Cerebellar nuclear complex (tissue), 1 donor: ENCODE measurements at places on chromosomes 5 and 9.

DNA sequence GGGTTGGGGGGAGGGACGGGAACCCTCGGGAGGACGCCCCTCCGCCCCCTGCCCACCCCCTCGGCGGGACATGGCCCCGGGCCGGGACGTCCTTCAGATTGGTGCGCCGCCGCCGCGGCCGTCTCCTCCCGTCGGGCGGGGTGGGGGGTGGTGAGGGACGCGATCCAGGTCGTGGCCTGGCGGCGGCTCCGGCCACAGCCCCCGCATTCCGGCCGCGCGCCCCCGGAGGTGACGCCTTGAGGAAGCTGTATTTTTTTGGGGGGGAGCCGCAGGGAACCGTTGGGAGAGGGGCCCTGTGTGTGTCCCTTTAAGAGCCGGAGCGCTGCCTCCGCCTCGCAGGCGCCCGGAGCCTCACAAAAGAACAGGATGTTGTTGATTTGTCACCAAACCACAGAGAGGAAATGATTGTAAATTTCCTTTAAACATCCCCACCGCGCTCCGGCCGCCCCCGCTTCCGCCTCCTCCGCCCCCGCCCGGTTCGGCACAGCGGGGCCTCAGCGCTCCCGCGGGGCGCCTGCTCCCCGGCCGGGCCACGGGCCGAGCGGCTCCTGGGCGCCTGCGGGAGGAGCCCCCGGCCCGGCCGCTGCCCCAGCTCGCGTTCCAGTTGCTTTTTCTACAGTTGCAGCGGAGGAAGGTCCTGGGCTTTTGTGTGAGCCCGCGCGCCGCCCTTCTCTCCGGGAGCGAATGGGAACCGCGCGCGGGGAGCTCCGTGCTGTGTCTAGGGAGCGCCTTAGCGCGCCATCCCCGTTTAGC, 32.1 kb upstream of the SPRY4 start:
- DNase-seq: peak; percentile 2

DNA sequence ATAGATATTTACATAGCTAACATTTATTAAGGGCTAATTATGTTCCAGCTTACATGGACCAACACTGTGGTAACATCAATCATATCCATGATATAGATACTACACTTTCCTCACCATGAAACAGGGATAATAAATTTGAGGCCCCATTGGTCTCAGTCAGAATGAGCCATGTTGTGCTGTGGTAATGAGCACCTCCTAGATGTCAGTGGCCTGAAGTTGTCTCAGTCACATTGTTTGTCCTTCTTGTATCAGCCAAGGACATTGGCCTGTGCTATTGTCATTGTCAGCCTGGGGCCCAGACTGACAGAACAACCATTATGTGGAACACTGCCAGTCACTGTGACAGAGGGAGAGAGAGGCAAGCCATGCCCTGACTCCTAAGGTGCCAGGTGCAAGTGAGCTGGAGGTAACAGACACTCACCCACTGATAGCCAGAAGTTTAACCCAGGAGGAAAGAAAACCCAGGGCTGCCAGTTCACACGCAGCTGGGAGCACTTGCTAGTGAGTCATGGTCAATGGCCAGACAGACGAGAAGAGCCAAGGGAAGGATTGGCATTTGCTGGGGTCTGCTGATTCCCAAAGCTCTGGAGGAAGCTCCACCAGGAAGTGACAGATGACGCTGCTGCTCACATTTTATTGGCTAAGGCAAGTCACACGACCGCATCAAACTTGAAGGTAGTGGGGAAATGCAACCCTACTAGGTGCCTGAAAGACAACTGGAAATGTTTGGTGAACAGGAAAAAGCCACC, 224.2 kb downstream of the MELK start:
- no peak for DNase-seq

DNA sequence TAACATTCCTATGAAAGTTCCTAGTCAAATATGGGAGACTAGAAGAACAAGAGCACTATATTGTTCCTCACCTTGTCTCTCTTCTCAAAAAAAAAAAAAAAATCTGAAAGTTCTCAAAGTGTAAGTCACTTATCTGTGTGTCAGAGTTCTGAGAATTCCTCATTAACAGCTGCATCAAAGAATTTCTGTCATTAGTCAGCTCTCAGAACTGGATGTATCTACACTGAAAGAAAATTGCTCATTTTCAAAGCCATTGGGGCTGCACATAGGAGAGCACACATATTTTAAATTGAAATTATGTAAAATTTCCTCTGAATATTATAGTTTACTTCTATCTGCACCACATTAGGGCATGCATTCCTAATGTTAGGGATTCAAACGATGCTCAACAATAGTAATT, 99.5 kb upstream of the FTMT start:
- no peak for DNase-seq

DNA sequence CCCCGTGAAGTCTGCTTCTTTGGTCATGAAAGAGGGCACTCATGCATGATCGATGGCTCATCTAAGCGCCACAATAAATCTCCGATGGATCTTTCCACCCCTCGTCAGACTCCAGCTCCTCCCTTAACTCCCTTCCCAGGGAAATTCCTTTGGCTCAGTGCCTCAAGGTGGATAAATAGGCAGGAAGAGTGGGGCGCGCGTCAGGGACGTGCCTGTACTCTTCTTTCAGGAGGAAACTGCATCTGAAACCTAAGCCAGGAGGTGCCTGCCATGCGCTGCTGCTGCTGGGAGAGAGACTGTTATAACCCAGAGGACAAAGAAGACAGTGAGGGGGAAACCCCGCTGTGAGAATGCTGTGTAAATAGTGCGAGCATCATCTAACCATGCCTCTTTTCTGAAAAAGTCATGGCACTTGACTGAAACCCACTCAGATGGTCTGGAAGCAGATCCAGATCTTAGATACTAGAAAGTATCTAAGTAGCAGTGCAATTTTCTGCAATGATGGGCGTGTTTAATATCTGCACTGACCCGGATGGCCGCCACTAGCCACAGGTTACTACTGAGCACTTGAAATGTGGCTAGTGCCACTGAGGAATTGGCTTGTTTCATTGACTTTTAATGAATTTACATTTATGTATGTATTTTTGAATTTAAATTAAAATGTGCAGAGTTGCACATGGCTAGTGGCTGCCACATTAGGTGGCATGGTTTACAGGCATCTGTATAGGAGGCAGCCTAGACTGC, 120.3 kb upstream of the BASP1 start:
- no peak for DNase-seq

- no peak for DNase-seq
These were observed 4.7 kb downstream of the URM1 start for GRCh38 chr9:128375865-128376264.

GRCh38 chr5:139481580-139482049, 943 bp downstream of the STING1 start:
- DNase-seq: no peak

DNA sequence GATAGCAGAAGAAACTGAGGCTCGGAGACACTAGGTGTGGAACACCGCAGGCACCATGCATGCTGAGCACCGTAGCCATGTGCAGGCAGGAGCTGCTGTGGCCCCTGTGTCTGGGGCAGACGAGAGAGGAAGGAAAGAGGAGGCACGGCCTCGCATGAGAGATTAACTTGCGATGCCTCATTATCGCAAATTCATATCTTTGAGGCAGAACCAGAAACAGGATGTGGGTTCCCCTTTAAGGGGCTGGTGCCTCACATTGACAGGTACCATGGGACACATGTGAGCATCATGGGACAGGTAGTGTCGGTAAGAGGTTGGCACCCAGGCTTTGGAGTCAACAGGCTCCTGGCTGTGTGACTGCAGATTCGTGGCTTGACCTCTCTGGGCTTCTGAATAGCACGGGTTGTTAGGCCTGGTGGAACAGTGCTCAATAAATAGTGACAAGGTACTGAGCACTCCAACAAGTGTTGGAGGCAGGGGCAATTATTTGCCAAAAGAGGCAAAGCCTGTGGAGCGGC, 40.8 kb downstream of the NAIF1 start:
- no peak for DNase-seq

DNA sequence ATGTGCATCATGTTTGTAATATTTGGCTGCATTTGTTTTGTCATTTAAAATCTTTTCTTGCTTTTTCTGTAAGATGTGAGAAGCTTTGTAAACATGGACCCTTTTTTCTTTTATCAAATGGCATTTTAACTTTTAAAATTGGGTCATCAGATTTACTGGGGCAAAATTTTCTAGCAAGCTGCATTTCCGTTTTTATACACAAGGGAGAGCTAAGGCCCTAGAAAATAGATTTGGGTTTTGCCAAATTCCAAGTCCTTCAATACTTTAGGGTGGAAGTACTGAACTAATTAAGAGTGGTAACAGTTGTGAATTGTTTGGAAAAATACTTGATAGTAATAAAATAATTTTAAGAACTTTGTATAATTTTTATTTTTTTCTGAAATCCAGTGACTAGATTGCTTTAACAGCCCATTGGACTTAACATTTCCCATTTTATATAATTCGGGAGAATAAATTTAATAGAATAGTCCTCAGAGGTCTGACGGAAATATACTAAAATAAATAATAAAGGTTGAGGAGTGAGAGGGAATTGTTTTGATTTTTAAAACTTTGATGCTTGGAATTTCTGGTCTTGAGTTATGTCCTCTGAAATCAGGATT, 117.4 kb downstream of the SMARCA2 start:
- DNase-seq: no peak

DNA sequence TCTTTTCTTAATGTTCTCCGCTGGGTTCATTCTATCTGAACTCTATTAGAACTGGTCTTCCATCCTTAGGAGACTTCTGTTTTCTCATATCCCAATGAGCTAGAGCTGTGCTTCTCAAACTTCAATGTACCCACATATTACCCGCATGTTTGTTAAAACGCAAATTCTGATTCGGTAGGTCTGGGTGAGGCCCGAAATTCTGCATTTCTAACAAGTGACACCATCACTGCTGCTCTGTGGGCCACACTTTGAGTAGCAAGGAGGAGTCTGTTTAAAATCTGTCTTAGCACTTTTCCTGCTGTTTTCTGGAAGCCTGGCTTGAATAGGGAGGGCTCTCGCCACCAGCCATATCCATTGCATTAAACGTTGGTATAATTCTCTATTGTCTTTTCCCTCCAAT, 151.9 kb upstream of the CLINT1 start:
- no peak for DNase-seq

DNA sequence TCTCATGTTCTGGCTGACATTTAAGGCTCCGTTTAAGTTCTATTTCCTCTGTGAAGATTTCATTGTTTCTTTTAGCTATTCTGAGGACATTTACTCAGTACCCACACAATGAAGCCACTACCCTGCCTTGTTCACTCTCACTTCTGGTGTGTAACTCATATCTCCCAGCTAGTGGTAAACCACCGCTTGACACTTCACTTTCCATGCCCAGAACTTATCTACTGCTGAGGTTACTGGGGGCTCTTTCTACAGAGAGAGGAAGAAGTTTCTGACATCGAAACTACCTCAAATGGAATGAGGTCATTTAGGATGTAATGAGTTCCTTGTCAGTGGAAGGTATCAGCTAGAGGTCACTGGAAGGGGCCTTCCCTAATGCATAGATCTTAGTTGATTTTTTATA, 501.5 kb downstream of the DMAC1 start:
- no peak for DNase-seq

DNA sequence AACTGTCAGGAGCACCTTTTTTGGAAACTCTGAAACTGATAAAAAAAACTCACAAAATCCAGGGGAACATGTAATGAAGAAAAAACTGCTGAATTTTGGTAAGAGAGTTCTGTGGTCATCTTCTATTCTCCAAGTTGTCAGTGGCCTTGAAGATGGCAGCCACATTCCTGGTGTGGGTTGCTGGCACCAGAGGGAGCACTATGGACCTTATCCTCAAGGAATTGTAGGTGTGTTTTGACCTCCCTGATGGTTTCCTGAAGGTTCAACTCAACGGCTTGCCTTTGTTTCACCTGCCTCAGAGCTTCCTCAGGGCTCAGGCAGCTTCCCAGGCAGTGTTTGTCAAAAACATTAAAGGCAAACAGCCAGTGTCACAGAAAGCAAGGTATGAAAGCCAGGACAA, 2.2 kb upstream of the SLC38A9 start:
- no peak for DNase-seq

GRCh38 chr5:23994581-23995370, 487.4 kb downstream of the PRDM9 start:
- no peak for DNase-seq

DNA sequence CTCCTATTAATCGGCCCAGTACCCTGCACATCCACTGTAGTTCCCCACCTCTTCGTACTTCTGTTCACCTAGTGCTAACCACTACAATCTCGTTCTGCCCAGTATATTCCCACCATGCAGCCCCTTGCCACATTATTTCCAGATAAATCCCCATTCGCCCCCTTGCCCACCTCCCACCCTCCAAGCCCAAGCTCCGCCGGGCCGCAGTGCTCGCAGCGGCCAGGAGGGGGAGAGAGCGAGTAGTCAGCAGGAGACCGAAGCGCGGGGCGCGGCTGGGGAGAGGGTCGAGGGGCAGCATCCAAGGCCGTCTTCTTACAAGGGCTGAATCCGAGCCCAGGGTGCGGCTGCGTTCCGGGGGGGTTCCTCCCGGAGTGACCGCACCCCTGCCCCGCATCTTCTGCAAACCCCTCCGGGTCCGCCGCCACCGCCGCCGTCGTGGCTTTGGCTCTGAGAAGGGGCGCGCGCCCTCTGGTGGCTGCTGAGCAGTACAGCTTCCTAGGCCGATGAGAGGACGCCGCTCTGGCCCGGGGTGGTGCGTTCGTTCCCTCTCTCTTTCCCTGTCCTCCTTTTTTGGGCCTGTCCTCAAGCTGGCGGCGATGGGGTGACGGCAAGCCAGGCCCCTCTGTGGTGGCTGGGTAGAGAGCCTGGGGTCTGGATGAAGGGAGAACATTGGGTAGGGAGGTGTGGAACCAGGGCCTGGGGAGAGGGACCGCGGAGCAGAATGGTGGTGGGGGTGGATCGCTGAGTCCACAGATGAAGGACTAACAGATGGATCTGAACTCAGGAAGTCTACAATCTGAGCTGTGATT, 30.0 kb upstream of the PSD2 start:
- DNase-seq: no peak

DNA sequence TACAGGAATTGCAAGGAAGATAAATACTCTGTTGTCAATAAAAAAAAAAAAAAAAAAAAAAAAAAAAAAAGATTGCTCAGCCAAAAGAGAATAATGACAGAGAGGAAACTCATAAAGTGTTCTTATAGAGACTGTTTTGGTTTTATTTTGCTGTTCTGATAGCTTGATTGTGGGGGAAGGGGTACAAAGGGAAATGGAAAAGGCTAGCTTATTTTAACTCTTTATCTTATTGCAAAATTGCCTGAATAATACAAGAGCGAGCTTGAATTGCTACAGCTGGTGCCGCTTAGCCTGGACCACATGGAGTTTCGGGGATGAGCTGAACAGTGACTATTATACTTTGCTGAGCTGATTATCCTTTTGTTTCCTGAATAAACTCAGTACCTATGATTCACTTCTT, 31.0 kb upstream of the SHISAL2B start:
- DNase-seq: no peak

GRCh38 chr5:1797855-1798254, 1.8 kb downstream of the MRPL36 start:
- no peak for DNase-seq

DNA sequence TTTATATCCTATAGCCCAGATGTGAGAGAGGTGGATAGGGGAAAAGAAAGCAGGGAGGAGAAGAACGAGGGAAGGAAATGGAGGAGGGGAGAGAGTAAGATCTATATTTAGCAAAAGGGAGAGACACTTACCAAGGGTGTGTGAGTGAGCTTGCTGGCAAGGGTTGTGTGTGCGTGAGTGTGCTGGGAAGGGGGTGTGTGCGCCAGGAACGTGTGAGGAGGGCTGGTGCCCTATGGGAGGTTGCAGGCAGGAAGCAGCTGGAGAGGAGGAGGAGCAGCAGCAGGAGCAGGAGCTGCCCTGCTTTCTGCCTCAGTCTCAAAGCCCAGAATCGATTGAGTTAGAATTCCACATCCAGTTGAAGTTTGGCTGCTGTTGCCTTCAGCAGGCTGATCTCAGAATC, 148.3 kb upstream of the RUSC2 start:
- no peak for DNase-seq
